NCI-H2107 (cell line): ENCODE measurements at places on chromosomes 6 and 20.

GRCh38 chr6:52410979-52411378 lies 9.2 kb upstream of the EFHC1 start:
- DNase-seq, result no peak

DNA sequence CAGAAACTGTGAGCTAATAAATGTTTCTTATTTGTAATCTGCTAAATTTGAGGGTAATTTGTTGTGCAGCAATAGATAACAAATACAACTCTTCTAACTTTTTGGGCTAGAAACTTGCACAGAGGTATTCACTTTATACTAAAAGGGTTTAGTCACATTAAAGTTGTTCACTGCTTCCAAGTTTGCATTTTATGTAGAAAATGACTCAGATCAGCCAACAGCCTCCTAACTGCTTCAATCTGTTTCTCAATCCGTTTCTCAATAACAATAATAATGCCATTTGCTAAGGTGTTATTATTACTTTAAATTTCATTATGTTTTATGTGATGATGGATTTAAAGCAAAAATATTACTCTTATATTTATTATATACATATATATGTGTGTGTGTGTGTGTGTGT lies 213.9 kb downstream of the CENPW start:
- no peak for DNase-seq

DNA sequence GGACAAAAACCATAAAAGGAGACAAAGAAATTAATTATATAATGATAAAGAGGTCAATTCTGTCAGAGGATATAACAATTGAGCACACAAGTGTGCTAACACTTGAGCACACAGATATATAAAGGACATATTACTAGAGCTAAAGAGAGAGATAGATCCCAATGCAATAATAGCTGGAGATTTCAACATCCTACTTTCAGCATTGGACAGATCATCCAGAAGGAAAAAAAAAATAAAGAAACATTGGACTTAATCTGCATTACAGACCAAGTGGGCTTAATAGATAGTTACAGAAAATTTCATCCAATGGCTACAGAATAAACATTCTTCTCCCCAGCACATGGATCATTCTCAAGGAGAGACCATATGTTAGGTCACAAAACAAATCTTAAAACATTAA lies 9.9 kb downstream of the VNN1 start:
- no peak for DNase-seq

DNA sequence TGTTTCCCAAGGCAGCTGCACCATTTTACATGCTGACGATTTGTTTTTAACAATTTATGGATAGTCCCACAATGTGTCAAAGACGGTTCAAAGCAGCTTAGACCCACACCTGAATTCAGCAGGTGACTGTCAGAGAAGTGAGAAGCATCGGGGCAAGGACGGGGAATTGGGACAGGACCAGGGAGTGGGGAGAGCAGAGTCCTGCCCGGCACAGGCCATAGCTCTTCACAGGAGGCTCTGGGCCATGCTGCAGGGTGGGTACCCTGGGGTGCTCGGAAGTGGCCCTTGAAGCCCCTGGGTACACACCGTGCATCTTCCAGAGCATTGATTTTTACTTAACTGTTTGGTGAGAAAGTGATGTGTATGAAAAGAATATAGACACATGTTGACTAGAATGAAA lies 33.2 kb upstream of the PHACTR3 start:
- DNase-seq, result no peak

- no peak for DNase-seq
These were observed 639 bp upstream of the RCAN2 start for GRCh38 chr6:46491628-46492547.

DNA sequence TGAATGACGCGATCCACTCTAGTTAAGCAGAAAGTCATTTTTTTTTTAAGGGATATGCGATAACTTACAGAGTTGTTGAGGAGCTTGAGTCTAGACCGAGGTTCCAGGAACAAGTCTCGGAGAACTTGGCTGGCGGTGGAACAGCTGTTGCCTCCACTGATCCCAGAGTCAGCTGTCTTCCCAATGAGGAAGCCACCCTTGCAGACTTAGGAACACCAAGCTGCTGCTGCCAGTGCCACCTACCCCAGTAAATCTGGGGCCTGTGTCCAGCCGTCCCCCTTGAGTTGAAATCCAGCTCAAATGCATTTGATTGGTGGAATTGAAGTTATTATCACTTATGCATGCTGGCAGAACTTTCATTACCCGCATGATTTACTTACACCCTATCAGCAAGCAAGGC lies 6.7 kb downstream of the PFDN4 start:
- no peak for DNase-seq

GRCh38 chr6:87738744-87739143 lies 36.7 kb upstream of the AKIRIN2 start:
- DNase-seq, result no peak
